ENCODE measurements at places on chromosomes 5 and 9.

DNA sequence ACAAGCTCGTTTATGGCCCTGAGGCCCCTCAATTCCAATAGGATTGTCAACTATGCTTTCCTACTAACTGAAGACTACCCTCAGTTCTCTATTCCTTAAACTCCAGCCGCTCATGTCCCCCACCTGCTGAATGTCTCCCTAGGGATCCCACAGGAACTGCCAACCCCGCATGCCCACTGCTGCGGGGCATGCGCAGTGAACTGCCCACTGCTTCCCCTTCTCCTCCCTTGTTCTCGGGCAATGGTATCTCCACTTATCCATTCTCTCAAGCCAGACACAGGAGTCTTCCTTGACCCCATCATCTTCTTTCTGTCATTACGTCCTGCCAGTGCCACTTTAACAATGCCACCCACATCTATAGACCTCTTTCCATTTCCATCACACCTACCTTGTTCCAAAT is 90.0 kb downstream of the FGF18 start:
- DNase-seq = no peak

- DNase-seq = no peak
Observed at GRCh38 chr9:94811074-94811473, 84.6 kb downstream of the AOPEP start.

GRCh38 chr5:111229871-111230810 is 6.0 kb downstream of the CAMK4 start:
- DNase-seq = no peak

GRCh38 chr5:156799171-156799570 is 50.9 kb upstream of the PPP1R2B start:
- peak; percentile 16 for DNase-seq

- DNase-seq = no peak
Observed at GRCh38 chr5:110536120-110537115, 190.1 kb downstream of the TMEM232 start.

DNA sequence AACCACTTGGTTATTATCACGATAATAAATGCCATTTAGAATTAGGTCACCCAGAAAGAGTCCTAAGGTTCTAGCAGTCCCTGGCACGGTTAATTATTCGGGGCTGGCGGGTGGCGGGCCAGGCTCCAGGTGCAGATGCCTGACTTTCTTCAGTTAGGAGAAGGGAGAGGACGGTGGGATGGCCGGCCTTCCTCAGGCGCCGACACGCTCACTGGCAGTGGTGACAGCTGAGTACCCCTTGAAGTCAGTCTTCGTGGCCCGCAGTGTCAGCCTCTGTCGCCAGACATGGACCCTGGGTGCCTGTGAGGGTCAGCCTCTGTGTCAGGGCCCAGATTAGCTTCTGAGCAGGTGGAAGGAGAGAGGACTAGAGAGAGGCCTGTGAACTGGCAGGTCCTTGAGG is 21.1 kb upstream of the EXOC3 start:
- no peak for DNase-seq

DNA sequence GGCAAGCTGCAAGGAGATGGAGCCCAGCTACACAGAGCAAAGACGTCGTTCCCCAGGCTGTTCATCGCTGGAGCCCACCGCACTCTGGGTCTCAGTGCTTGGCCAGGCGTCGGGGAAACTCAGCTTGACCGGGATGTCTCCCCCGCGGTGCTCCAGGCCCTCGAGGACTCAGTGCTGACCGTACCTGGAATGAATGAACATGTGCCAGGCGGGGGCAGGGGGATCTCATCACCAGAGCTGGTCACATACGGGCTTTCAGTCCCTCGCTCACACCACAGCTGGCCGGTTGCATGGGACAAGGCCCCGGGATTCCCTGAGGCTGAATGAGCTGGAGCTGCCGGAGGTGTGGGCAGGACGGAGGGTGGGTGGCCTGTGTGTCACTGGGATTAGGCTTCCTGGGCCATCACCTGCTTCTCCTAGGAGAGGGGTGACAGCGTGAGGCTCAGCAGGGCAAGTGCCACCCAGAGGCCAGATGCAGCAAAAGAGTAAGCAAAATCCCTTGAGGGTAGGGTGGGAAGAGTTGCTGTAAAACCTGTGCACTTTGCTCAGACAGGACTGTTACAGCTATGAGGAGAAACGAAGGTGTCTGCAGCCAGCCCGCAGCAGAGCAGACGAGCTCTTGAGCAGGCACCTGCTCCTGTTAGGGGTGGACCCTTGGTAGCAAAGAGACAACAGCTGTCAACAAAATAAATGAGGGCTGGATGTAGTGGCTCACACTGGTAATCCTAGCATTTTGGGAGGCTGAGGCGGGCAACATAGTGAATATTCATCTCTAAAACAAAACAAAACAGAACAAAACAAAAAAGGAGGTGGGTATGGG is 70.7 kb upstream of the RAPGEF1 start:
- DNase-seq = peak; percentile 7

- DNase-seq = no peak
Observed at GRCh38 chr5:140883927-140884697, 2.2 kb downstream of the PCDHA13 start.

- DNase-seq = no peak
Observed at GRCh38 chr9:81526587-81526986, 162.8 kb downstream of the TLE1 start.

DNA sequence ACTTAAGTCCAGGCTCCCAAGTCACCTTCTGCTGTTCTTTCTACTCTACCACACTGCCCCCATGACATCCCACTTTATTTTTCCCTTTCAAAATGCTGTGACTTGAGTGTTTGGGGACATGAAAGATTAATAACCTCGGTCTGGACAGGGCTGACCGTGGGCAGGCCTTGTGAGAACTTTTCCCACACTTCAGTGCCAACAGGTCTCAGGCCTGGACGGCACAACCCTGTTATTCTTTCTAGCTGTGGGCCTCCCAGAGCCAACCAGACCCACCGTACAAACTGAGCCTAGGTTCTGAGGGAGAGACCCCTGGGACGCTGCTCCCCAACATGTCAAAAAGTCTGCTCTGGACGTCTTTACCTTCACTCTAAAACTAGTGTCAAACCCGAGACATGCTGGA is 153.4 kb downstream of the CEP120 start:
- no peak for DNase-seq

- DNase-seq = no peak
Observed at GRCh38 chr5:143850050-143850683, 38.2 kb downstream of the HMHB1 start.

DNA sequence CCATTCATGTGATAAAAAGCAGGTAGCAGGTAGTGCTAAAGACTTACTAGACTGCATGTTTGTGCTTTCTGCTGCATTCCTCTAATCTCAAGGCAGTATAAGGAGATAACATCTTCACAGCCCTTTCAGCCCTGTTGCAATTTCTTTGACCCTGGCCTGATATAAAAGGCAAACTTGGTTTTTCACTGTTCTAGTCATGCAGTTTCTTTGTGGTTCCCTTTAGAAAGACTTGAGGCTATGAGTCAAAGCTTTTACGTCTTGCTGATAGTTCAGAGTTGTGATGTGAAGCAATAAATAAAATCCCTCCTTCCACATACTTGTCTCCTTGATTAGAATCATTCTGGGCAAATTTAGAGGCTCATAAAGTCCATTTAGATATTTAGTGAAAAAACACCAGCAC is 88.6 kb upstream of the CDKN2B start:
- peak; percentile 78 for DNase-seq

DNA sequence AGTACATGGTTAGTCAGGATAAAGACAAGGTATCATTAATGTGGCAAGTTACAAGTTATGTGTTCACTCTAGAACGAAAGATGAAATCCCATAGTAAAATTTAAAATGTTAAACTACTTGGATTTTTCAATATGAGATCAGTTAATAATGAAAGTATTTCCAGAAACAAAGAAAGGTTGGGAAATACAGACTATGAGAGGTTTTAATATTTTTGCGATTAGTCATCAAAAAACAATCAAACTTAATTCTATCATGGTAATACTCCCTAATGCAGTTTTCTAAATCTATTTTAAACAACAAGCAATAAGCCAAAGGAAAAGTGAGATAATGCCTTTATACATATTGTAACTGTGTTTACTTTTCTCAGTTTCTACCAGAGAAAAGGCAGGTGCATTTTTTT is 10.6 kb downstream of the CDH12 start:
- DNase-seq = no peak

DNA sequence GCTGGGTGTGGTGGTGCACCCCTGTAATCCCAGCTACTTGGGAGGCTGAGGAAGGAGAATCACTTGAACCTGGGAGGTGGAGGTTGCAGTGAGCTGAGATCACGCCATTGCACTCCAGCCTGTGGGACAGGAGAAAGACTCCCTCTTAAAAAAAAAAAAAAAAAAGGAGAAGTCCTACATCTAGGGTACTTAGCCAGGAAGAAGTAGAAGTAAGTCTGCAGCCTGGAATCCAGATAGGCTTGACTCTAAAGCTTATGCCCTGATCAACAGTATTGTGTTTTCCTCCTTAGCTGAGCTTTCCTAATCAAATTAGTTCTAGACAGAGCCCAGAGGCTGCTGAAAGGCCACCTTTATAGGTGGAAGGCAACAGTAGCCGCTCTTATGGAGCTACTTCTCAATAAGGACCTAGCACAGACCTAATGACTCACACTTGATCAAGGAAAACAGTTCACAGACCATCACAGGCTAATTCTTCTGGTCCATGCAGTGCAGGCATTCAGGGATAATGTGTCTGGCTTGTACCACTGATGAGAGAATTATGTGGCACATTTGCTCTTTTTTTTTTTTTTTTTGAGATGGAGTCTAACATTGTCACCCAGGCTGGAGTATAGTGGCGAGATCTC is 105.5 kb upstream of the KLF4 start:
- DNase-seq = no peak

GRCh38 chr5:40683305-40683704 is 3.6 kb downstream of the PTGER4 start:
- no peak for DNase-seq

DNA sequence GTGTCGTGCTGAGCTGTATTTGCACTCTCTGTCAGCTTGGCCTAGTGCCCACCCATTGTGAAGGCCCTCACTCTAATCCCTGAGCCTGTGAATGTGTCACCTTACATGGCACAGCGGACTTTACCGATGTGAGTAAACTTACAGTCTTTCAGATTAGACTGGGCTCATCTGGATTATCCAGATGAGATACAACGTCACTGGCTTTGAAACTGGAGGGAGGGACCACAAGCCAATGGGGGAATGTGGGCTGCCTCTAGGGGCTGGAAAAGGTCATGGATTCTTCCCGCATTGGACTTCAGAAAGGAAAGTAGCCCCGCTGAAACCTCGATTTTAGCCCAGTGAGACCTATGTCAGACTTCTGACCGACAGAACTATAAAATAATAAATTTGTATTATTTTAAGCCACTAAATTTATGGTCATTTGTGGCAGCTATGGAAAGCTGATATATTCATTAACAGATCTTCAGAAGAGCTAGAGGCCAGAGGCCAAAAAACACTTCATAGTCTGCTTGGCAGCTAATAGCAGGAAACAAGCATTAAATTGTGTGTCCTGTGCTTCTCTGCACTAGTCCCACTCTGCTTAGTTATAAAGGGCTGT is 139.0 kb upstream of the GAS1 start:
- DNase-seq = no peak

DNA sequence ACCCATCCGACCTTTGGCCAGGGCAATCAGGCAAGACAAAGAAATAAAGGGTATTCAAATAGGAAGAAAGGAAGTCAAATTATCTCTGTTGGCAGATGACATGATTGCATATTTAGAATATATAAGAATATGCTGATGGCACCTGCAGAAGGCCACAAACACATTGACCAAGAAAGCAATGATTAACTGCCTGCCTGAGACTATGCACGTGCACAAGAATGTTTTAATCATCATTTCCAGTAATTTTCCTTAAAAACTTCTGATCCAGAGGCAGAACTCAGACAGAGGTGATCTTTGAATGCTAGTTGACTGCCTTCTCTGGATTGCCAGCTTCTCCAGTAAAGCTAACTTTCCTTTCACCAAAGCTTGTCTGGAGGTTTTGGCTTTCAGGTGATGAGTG is 260.2 kb downstream of the DTWD2 start:
- no peak for DNase-seq

- no peak for DNase-seq
Observed at GRCh38 chr9:14186096-14186495, 127.8 kb downstream of the NFIB start.

GRCh38 chr5:139100825-139101224 is 97.3 kb downstream of the SIL1 start:
- DNase-seq = no peak

GRCh38 chr5:114544561-114544960 is 182.7 kb downstream of the KCNN2 start:
- DNase-seq = no peak

DNA sequence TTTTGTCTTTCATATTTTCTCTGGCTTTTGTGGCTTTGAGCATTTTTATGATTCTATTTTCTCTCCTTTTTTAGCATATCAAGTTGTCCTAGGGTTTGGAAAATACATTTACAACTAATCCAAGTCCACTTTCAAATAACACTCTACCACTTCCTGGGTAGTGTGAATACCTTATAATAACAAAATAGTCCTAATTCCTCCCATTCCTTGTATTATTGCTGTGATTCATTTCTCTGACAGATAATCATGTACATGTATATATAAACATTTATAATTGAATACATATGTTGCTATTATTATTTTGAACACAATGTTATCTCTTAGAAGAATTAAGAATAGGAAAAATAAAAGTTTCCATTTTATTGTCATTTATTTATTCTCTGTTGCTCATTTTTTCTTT is 14.9 kb upstream of the ADAM19 start:
- no peak for DNase-seq

Data from large intestine (tissue), 12 donors.